ENCODE measurements at places on chromosomes 3 and 15.

DNA sequence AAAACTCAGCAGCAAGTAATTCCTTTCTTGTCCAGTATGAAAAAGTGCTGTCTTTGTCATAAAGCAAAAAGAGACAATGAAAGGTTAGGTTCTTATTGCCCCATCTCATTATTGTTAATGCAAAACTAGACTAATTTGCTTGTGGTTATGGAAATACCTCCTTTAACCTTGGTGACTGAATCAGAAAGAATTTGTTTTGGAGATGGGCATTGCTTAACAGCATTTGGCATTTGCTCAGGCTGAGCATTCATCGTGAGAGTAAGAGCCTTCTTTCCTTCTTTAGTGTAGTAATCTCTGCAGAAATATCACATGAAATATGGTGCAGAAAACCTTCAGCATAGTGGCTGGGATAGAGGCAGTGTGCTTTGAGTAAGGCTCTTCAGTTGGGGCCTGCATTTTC, 103.1 kb downstream of the CNTN6 start:
- H3K27me3 ChIP-seq: no peaks in the 10 kb centered on the region
- H3K4me1 ChIP-seq: no peaks in the 10 kb centered on the region
- no peak overlapping the region for H3K27ac ChIP-seq
- H3K36me3 ChIP-seq: no peaks in the 10 kb centered on the region
- DNase-seq: no peak

DNA sequence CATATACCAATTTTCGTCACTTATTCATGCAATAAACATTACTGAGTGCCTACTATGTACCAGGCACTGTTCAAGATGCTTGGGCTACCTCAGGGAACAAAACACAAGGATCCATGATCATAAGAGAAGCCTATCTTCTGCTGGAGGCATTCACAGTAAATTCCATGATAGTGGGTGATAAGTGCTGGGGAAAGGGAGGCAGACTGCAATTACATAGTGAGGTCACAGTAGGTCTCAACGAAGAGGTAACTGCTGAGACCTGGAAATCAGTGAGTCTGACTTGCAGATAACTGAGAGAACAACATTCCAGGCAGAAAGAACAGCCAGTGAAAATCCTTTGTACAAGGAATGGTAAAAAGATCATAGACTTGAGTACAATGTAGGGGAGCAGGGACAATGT, 33.6 kb downstream of the RAF1 start:
- H3K4me3 ChIP-seq: no peak overlapping the region
- peaks cover 41% of the 10 kb centered on the region for H3K4me1 ChIP-seq
- no peak for DNase-seq
- no peak overlapping the region for H3K27ac ChIP-seq
- no peaks in the 10 kb centered on the region for H3K27me3 ChIP-seq

DNA sequence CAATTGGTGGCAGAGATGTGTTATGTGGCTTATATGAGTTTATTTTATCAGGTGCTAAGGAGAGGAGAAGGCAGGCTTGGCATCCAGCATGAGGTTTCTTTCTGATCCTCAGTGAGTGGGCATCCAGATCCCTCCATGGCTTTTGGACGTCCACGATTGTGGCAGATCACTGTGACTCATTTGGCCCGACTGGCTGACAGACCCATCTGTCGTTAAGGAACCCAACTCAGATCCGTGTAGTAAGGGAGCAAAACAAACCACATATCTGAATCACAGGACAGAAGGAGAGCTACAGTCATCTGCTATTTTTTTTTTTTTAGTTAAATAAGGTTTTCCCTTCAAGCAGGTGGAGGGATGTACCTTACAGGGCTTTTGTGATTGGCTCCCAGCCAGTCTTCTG, 197.0 kb upstream of the KCNH8 start:
- no peak overlapping the region for H3K27ac ChIP-seq
- no peak overlapping the region for H3K4me3 ChIP-seq
- DNase-seq: no peak

GRCh38 chr3:177333533-177334520, 136.5 kb upstream of the TBL1XR1 start:
- no peaks in the 10 kb centered on the region for H3K36me3 ChIP-seq
- no peak for DNase-seq
- peaks cover 13% of the 10 kb centered on the region for H3K4me1 ChIP-seq
- no peaks in the 10 kb centered on the region for H3K27me3 ChIP-seq
- H3K4me3 ChIP-seq: no peak overlapping the region

DNA sequence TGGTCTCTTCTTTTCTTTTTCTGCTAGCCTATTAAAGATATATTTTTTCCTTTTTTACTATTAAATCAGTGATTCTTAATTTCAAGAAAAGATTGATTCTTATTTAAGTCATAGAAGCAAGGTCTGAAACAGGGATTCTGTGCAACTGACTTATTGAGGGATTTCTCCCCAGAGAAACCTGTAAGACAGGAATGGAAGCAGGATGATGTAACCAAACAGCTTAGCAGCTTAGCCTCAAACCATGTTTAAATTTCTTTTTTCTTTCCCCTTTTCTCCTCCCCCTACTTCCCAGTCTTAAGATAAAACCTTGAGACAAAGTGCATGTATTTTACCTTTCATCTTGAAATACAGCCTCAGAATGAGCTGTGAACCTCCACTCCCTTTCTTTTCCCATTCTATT, 322.8 kb downstream of the NEK10 start:
- H3K36me3 ChIP-seq: no peaks in the 10 kb centered on the region
- H3K4me1 ChIP-seq: no peaks in the 10 kb centered on the region
- DNase-seq: no peak
- H3K27ac ChIP-seq: no peak overlapping the region
- no peaks in the 10 kb centered on the region for H3K27me3 ChIP-seq

GRCh38 chr15:77504306-77504705, 83.6 kb downstream of the HMG20A start:
- H3K27me3 ChIP-seq: no peaks in the 10 kb centered on the region
- no peaks in the 10 kb centered on the region for H3K36me3 ChIP-seq
- no peak overlapping the region for H3K4me3 ChIP-seq
- no peak overlapping the region for H3K27ac ChIP-seq

- DNase-seq: no peak
- no peak overlapping the region for H3K4me3 ChIP-seq
- H3K36me3 ChIP-seq: no peaks in the 10 kb centered on the region
- H3K27me3 ChIP-seq: peaks cover 11% of the 10 kb centered on the region
- H3K27ac ChIP-seq: no peak overlapping the region
These were observed 5.9 kb downstream of the HCN4 start for GRCh38 chr15:73362900-73363299.

DNA sequence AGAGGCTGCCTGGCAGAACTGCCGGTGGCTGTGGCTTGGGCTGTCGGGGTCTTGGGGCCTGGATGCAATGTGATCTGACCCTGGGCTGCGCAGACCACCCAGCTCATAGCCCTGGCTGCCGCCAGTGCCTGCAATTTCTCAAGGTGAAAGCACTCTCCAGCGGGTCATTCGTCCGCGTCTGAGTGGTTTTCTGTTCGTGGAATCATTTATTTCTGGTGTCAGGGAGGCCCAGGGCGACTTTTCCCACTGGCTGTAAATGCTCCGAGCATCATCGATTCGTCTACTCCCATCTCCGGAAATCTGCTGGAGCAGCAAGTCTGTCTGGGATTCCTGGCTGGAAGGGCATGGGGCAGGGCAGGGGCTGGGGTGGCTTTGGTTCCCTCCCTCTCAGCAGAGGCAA, 40.6 kb upstream of the ADPGK start:
- H3K27me3 ChIP-seq: no peaks in the 10 kb centered on the region
- no peak overlapping the region for H3K4me3 ChIP-seq
- H3K27ac ChIP-seq: no peak overlapping the region
- H3K36me3 ChIP-seq: no peaks in the 10 kb centered on the region

DNA sequence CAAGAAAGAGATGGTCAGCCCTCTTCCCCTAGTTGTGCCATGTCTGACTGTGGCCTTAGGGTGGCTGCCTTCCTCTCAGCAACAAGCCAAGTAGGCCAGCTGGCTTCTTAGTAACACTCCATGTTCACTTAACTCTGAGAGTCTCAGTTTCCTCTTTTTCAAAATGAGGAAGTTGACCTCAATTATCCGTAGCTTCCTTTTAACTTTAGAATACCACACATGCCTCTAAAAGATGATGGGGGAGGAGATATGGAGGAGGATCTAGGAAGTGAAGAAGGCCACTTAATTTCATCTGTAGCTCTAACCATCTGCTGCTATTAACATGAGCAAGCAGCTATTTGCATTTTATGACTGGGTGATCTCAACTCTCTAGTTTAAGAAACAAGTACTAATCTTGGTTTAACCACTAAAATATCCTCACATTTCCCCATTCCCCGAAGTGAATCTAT, 32.9 kb downstream of the CD200R1L start:
- no peaks in the 10 kb centered on the region for H3K4me1 ChIP-seq
- no peak overlapping the region for H3K4me3 ChIP-seq
- H3K27ac ChIP-seq: no peak overlapping the region
- H3K27me3 ChIP-seq: no peaks in the 10 kb centered on the region
- no peak for DNase-seq

GRCh38 chr3:46692566-46692990, 901 bp downstream of the ALS2CL start:
- peak overlapping the region; percentile 81 for H3K4me3 ChIP-seq
- no peak overlapping the region for H3K27ac ChIP-seq
- no peaks in the 10 kb centered on the region for H3K27me3 ChIP-seq
- H3K4me1 ChIP-seq: peaks cover 57% of the 10 kb centered on the region
- no peak for DNase-seq
- no peaks in the 10 kb centered on the region for H3K36me3 ChIP-seq

- H3K27ac ChIP-seq: no peak overlapping the region
- no peaks in the 10 kb centered on the region for H3K36me3 ChIP-seq
- H3K4me3 ChIP-seq: no peak overlapping the region
- peaks cover 9% of the 10 kb centered on the region for H3K27me3 ChIP-seq
- no peaks in the 10 kb centered on the region for H3K4me1 ChIP-seq
- DNase-seq: no peak
These were observed 3.2 kb downstream of the ITGB5 start for GRCh38 chr3:124883766-124884473.

DNA sequence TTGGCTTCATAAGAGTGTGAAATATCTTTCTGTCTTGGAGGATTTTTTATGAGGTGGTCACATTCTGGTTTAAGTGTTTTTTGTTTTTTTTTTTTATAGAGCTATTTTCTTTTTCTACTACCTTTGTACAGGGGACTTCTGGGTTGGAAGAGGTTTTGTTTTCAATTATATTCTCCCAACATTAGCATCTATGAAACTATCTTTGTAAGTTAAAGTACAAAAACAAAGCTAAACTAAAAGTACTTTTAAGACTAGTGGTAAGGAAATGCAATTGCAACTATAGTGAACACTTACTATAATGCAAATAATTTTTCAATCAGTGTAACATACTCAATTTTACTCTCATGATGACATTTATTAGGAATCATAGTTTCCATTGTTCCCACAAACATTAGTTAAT, 688.2 kb downstream of the SI start:
- DNase-seq: no peak
- no peak overlapping the region for H3K27ac ChIP-seq
- no peak overlapping the region for H3K4me3 ChIP-seq
- no peaks in the 10 kb centered on the region for H3K36me3 ChIP-seq

- no peak overlapping the region for H3K4me3 ChIP-seq
- H3K36me3 ChIP-seq: no peaks in the 10 kb centered on the region
- DNase-seq: no peak
- H3K27me3 ChIP-seq: no peaks in the 10 kb centered on the region
These were observed 530.0 kb downstream of the MECOM start for GRCh38 chr3:169133178-169134161.

GRCh38 chr3:148202386-148202785, 495.3 kb upstream of the AGTR1 start:
- H3K4me3 ChIP-seq: no peak overlapping the region
- no peaks in the 10 kb centered on the region for H3K27me3 ChIP-seq
- DNase-seq: no peak
- no peak overlapping the region for H3K27ac ChIP-seq
- no peaks in the 10 kb centered on the region for H3K4me1 ChIP-seq

DNA sequence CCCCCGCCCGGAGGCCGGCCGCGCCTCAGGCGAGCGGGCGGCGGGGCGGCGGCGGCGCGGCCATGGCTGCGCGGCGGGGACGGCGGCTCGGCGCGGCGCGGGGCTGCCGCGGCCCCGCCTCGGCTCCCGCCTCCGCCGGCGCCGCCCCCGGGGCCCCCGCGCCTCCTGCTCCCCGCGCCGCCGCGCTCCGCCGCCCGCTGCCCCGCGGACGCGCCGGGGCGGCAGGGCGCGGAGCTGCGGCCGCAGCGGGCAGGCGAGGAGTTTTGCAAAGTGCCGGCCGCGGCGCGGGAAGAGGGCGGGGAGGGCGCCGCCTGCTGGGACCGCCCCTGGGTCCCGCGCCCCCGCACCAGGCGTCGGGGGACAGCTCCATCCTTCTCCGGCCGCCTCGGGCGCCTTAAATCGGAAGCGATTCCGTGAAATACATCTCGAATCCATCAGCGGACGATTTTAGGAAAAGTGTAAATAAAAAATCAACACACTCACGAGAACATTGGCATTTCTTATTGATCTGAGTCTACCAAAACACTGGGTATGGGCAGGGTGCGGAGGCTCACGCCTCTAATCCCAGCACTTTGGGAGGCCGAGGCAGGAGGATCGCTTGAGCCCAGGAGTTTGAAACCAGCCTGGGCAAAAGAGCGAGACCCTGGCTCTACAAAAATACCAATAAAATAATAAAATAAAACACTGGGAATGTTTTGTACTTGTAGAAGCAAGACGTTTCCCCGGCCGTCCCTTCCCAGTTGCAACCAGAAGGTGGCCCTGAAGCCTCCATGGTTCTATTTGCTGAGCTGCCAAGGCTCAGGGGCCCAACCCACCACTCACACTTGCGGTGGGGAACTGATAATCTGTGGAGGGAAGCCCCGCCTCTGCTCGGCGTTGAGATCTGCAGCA, 136.9 kb downstream of the NUP210 start:
- H3K36me3 ChIP-seq: no peaks in the 10 kb centered on the region
- no peak for DNase-seq
- peaks cover 6% of the 10 kb centered on the region for H3K4me1 ChIP-seq
- H3K27me3 ChIP-seq: peaks cover 38% of the 10 kb centered on the region

GRCh38 chr3:57787867-57788623, 31.9 kb downstream of the SLMAP start:
- H3K4me1 ChIP-seq: peaks cover 13% of the 10 kb centered on the region
- no peaks in the 10 kb centered on the region for H3K36me3 ChIP-seq

DNA sequence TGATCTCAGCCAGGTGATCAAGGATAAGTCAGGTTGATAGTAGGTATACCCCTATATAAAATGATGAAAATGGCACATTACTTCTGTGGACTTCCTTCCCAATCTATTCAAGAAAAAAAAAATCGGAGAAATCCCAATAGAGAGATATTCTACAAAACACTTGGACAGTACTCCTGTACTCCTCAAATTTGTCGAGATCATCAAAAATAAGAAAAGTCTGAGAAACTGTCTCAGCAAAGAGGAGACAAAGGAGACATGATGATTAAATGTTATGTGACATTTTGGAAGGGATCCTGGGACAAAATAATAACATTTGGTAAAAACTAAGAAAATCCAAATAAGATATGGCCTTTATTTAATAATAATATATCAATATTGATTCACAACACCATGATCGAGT, 94.6 kb downstream of the DCLK3 start:
- H3K27ac ChIP-seq: no peak overlapping the region
- no peak for DNase-seq
- H3K4me1 ChIP-seq: no peaks in the 10 kb centered on the region
- no peak overlapping the region for H3K4me3 ChIP-seq

GRCh38 chr3:169146866-169147237, 516.7 kb downstream of the MECOM start:
- peaks cover 12% of the 10 kb centered on the region for H3K4me1 ChIP-seq
- no peak for DNase-seq
- no peaks in the 10 kb centered on the region for H3K36me3 ChIP-seq
- peaks cover 22% of the 10 kb centered on the region for H3K27me3 ChIP-seq
- peak overlapping the region; percentile 21 for H3K27ac ChIP-seq
- peak overlapping the region; percentile 36 for H3K4me3 ChIP-seq

All from CD8-positive, alpha-beta memory T cell (primary cell).